Fibroblast of villous mesenchyme (primary cell): ENCODE measurements at places on chromosomes 4 and X. TPM values are rescaled to one million over a fixed set of nuclear protein-coding genes. Genes with fewer than 3 reads are reported as not detected.

Gene LRRC66
- total RNA-seq: 0.32 and 0.43 TPM in 2 replicates

Gene TSPAN7
- not detected in 2 replicates for total RNA-seq

Gene EVC2
- 9.9 and 11.9 TPM in 2 replicates for total RNA-seq

Gene ADH7
- total RNA-seq: not detected in 2 replicates

DNA sequence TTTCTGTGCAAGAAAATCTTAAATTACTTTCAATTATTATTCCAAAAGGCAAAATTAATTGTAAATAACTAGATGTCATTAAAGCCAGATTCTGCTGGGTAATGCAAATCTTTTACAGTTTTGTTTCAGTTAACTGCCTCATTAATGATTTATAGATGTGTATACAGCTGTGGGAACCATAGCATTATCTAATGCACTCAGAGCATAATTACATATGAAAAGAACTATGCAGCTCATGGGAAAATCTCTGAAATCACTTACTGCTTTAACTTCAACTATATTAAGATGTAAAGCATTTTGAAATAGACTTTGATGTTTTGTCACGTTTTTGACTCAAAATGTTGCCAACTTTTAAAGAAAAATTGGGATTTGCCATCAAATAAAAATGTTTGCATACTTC, 630.3 kb upstream of the KLHL4 start:
- DNase-seq: no peak
